ENCODE measurements at places on chromosomes 2 and 18.
A peak's percentile ranks its signal among the peaks of the same experiment; 100 is the strongest.

DNA sequence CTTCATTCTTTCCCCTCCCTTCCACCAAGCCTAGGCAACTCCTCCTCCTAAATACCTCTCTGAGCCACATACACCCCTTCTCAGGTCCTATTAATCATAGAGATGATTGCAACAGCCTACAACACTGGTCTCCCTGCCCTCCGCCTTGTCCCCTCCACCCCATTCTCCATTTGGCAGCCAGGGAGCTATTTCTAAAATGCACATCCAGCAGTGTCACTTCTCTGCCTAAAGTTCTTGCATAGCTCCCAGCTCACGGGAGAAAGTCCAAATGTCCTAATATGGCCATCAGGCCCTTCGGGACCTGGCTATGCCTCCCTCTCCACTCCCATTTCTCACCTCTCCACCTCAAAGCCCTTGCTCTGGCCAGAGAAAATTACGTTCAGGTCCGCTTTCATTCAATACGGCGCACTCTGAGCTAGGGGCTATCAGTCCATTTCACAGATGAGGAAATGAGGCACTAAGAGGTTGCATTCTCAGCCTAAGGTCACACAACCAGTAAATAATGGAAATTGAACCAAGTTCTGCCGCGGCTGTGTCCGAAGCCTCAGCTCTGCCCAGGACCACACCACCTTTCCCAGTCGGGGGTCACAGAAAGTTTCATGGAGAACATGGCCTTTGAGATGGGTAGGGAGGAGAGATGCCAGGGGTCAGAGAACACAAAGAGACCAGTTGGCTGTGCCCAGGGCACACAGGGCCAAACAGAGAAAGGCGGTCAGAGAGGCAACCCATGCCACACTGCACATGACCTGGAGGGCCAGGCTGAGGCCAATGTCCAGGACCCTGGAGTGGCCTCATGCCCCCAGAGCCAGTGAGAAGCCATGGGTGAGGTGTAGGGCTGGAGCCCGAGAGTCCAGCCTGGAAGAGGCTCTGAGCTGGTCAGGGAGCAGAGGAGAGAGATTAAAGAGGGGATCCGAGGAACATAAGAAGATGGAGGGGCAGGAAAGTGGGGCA, 72.8 kb downstream of the TNS1 start:
- peak; percentile 71 for DNase-seq

GRCh38 chr2:100683231-100683630, 120.4 kb downstream of the PDCL3 start:
- no peak for DNase-seq

GRCh38 chr18:59898093-59898492, 1.7 kb upstream of the PMAIP1 start:
- DNase-seq = no peak

- DNase-seq = no peak
Observed at GRCh38 chr2:141927536-141927935, 203.3 kb downstream of the LRP1B start.

DNA sequence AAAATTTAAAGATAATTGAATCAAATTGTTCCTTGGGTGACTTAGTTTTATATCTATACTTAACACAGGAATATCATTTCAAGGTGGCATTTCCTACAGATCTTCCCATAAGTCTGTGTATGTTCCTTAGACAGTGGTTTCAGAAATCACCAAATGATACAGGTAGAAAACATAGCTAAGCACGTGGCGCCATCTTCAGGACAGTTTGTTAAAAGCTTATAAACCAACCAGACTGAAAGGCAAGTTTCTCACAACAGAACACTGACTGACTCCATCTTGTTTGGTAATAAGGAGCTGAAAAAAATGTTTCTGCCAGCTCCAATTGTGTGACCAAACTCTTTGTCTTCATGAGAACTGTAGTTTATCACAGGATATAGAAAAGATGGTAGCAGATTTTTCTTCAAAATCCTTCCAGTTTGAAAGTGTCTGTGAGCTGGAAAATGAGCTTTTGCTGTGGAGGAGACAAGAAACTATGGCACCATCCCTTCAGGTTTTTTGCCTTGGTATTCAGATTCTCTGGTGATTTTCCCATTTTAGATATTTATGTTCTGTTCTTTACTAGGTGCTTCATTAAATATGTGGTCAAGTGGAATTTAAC, 34.8 kb upstream of the NEUROD1 start:
- DNase-seq = peak; percentile 99

DNA sequence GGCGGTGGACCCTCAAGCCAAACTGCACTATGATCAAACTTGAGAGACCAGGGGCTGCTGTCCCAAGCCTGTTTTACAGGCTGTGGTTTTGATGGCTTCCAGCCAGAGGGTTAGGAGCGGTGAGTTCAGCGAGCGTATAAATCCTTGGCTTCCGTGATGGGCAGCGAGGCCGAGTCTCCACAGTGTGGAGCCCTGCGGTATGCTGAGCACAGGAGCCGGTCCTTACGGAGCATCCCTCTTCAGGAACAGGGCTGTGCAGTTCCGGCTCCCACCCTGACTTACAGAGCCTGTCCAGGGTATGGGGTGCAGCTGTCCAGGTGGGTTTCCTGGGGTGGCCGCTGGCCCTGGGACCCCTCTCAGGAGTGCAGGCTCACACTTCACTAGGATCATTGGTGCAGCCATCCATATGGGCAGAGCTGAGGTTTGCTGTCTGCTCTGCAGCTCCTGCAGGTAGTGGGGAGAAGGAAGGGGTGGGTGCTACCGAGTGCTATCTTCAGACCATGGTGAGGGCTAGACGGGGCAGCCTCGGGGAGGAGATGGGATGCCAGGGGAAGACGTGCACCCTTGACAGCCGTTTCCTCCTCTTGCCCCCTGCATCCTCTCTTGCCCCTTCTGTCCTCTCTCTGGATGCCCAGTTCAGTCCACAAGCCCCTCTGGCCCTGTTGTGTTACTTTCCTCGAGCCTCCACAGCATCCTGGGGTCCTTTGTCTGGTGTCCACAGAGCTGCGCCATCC, 104.3 kb downstream of the FAM210A start:
- DNase-seq = no peak

- no peak for DNase-seq
Observed at GRCh38 chr18:59150236-59150635, 10.6 kb downstream of the SEC11C start.

DNA sequence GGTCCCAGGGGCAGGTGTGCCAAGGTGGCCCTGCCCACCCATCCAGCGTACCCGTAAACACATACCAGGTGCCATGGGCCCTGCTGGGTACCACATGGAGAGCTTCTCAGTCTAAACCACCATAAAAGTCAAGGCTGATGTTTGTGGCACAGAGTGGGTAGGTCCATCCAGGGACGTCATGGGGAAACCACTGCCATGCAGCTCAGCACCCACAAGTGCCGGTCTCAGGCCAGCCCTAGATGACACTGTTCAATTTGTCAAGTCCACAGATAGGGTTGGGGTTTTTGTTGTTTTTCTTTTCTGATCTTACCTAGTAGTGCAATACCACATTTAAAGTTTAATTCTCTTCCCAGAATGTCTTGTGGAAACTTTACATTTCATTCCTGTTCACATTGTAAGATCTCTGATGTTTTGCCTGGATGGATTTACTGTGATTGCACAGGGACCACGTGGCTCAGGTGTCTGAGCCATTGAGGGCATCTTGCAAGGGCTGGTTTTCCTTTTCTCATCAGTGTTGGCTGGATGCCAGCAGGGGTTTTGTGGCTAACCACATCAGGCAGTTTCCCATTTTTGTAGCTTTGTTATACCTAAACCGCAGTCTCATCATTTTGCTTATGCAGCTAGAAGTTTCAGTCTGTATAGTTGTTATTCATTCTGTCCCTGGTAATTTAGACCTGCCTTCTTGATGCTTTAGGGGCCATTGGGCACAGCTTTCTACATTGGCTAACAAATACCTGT, 64.7 kb downstream of the STK25 start:
- DNase-seq = peak; percentile 41

- DNase-seq = no peak
Observed at GRCh38 chr18:3489462-3489861, 39.5 kb downstream of the TGIF1 start.

DNA sequence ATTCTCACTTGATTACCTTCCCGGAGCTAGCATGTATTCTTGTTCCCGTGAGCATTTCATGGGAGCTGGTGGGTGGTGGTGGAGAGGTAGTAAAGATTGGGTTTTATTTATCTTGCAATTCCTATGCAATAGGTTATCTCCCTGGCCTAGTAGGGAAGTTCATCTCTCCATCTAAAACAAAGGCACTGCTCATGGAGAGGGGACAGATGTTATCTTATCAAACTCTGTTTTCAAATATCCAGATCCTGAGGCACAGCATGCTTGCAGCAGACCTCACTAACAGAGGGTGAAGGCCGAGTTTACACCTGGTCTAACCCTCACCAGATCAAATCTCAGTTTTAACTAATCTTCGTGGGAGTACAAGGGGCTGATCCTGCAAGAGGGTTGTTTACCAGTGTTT, 98.9 kb downstream of the CYRIA start:
- DNase-seq = no peak

DNA sequence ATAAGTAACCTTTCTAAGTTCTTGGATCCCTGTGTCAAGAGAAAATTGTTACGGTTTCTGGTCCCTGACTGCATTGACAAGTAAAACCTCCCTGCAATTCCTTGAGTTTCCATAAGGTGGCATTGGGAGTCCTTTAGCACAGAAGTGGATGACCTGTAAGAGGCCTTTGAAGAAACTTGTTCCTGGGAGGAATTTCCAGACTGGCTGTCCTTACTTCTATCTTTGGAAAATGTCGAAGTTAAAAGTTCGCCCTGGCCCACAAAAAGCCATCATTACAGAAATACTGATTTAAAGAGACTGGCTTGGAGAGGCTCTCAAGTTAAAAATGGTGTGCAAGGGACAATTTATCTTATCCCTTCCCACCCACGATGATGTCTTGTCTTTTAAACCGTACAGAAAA, 218.4 kb downstream of the CDH20 start:
- peak; percentile 91 for DNase-seq

DNA sequence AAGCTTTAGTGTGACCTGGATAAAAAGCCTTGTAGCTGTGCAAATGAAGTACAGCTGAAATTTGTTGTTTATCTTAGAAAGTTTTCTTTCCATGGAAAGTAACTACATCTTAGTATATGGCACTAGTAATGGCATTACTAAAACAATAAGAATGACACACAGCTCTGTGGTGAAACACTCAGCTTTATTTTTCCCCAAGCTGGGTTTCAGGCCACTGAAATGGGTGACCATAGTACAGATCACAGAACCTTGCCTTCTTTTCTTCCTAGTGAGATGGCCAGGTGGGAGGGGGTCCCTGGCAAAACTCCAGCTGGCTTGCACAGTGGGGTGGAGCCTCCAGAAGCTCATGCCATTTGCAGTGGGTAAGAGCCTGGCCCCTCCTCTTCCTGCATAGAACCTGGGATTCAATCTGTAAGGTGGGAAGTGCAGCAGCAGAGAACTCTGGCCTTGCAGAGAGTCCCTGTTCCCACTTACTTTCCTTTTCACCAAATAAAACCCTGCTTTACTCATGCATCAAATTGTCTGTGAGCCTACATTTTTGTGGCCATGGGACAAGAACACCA, 17.6 kb upstream of the GRP start:
- DNase-seq = no peak

GRCh38 chr2:63861220-63861822, 19.6 kb downstream of the UGP2 start:
- DNase-seq = peak; percentile 31

DNA sequence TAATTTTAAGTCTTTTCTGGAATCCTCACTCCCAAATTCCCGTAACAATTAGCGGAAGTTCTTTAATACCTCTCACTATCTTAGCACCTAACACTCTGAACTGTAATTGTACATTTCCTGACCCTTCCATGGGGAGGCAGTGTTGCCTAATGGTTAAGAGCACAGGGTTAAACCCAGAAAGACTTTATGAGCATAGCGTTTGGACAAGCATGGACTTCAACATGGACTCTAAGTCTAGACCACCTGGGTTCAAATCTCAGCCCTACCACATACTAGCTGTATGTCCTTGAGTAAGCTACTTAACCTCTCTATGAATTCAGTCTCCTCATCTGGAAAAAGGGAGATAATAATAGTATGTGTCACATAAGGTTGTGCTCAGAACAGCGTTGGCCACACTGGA, 13.0 kb downstream of the ANTXR1 start:
- peak; percentile 25 for DNase-seq

DNA sequence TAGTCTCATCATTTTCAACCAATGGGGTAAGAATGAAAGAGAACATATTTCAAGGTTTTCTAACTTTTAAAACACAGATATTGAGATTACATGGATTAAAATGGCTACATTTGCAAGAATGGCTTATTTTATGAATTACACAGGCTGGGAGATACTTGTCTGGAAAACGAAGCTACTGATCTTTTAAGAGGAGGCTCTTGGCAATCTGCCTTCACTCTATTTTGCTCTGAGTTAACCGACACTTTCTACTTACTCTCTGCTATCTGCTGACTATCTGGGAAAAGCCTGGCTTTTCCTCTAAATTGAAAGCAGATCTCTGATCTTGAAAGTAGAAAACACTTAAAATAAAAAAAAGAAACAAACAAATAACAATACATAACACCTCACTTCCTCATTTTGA, 325.4 kb upstream of the LINC00305 start:
- DNase-seq = no peak

- no peak for DNase-seq
Observed at GRCh38 chr18:79543861-79544385, 135.7 kb upstream of the CTDP1 start.

DNA sequence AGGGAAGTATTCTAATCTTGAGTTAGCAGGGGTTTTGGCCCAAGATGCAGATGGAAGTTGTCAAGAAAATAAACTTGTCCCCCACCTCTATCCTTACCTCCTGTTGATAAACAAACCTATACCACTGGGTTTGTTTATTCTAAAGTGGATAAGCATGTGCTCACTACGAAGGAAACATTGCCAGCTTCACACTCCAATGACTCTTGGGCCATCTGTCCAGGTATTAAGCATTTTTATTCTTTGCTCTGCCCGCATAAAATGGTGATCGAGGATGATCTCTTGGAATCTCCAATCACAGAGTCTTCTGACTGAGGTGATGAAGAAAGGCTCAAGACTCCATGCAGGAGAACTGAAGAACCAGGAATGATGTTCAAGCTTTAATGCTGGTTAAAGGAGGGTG, 1908.4 kb upstream of the PIK3C3 start:
- no peak for DNase-seq

DNA sequence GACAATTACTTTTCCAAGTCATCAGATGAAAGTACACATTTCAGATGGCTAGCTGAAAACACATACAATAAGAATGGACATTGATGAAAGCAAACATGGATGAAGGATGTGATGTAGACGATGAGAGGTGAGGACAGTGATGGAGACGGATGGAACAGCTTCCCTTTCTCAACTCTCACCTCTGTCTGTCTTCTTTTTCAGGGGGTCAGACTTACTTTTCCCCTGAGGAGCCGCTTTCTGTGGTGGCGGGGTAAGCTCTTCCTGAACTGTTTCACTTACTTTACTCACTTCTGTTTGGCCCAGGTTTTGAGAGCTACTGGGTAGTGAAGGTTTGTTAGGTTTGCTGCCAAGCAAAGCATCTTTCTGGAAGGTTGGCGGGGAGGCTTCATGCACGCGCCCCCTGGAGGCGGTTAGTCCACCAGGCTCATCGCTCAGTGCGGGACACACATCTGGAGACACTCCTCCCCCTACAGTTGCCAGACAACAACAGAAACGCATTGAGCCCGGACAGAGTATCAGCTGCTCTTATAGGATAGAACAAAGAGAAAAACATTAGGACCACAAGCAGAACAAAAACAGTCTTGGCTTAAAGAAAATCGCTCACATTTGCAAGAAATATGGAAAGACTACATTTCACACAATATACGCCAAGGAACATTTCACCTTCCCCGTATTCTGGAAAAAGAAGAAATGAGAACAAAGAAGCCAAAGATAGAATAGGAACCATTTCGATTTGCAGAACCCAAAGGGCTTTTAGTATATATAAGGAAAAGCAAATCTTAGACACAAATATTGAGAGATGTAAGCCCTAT, 90.5 kb downstream of the MYOM1 start:
- DNase-seq = peak; percentile 73

GRCh38 chr2:168801961-168802858, at the start of gene NOSTRIN:
TSS of gene NOSTRIN (plus strand) at chr2:168802637. CDS start at chr2:168802647, 10 bp downstream.
- no peak for DNase-seq

Measured in NCI-H510A treated with DMSO at 0.1 percent for 48 hours (cell line).